ENCODE measurements at places on chromosomes 5 and 9.

DNA sequence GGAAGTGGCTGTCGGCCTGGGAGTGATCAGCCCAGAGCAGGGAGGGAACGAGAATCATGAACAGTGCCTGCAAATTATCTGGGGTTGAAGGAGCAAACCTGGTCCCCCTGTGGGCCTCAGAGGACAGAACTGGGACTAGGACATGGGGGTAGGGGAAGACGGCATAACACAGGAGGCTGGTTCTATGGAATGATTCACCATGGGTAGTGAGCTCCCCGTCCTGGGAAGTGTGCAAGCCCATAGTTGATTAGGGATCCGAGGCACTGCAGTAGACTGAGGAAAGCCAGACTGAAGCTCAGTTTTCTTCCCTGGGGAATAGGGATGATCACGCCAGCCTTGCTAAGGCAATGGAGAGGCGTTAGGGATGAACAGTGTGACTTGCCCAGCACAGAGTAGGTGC lies 5.6 kb downstream of the ADGRD2 start:
- no peak for DNase-seq

- no peak for DNase-seq
Measured at GRCh38 chr5:93430673-93431199, 150.3 kb downstream of the NR2F1-AS1 start.

DNA sequence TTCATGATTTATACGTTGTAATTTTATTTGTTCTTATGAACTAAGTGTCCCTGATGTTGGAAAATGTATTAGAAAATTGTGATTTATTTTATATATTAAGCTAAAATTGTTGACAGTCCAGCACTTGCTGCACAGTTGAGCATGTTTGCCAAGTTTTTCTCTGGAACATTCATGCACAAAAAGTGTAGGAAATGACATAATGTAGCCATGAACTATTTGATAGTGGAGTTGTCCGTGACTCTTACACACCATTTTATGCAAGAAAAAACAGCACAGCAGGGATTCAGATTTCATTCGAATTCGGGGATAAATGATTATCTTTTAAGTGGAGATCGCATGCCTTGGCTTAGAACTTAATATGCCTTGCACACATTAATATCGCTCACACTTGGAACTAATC lies 708.6 kb upstream of the WWC1 start:
- no peak for DNase-seq

DNA sequence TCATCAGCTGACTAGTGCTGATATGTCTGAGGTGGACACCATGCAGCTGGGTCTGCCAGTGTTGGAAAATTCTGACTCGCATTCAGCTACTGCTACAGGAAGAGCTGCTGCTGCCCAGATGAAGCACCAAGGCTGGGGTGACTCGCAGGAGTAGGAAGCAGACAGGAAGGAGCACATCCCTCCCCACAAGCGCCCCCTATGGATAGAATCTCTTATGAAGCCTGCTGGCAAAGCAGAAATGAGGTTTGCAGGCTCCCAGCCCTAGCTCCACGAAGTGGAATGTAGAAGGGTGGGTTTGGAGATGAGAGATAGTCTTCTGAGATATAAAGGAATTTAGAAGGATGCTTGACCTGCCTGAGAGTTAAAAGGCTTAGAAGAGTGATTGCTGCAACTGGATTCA lies 443.0 kb downstream of the ACTL7B start:
- DNase-seq, result no peak

GRCh38 chr5:78235289-78235688 lies 59.2 kb downstream of the AP3B1 start:
- DNase-seq, result no peak

DNA sequence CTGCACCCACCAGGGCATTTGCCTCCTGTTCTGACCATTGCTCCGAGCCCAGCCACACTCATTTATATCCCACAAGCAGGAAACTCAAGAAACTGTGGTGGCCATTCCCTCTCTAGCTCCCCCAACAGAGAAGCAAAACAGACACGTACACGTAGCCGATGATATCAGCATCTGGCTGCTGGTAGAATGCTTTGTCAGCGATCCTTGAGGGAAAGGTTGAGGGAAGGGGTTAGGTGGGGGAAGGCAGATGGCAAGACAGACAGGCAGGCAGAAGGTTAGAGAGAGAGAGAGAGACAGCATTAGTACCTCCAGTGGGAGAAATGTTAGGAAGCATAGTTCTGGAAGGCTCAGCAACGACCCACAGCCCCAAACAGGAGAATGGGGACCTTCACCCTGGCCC lies 7.8 kb downstream of the HIGD2A start:
- DNase-seq, result no peak

DNA sequence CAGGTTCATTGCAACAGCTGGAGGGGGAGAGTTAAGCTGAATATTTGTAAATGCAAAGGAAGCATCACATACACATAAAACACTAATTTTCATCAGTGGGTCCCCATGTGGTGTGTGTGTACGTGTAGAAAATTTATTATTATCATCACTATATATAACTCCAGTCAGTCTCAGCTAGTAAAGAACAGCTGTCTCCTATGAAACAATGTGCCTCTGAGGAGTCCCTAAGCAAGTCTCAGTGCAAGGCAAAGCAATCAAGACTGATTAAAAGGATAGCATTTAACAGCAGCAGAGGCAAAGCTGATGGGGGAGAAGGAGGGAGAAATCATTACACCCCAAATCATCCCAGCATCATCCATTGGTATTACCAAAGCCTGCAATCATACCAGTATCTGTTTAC lies 104.2 kb upstream of the MARCHF11 start:
- DNase-seq, result no peak

DNA sequence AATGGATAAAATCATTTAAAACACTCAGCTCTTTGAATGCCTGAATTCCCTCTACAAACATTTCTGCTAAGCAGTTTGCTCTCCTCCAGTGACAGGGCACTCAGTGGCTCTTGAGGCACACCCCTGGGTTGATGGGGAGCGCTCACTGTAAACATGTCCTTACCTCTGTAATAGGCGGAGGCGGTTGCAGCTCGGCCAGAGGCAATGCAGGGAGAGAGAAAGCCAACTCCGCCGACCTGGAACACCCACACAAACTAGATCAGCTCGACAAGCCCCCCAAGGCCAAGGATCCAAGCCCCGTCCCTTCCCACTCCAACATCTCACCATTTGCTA lies 329 bp downstream of the CDC23 start:
- no peak for DNase-seq

DNA sequence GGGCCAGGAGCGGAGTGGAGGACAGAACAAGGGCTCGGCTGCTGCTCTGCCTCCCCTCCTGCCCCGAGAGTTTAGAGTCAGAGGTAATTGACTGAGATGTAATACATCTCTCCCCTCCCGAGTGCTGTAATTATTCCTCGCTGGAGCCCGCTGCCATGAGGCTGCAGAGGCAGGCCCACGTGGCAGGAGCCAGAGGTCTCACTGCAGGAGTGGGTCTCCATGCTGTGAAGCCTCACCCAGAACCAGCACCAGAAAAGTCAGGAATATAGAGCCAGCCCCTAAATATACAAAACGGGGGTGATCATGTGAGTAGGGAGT lies 2.5 kb downstream of the FAM163B start:
- DNase-seq, result no peak

DNA sequence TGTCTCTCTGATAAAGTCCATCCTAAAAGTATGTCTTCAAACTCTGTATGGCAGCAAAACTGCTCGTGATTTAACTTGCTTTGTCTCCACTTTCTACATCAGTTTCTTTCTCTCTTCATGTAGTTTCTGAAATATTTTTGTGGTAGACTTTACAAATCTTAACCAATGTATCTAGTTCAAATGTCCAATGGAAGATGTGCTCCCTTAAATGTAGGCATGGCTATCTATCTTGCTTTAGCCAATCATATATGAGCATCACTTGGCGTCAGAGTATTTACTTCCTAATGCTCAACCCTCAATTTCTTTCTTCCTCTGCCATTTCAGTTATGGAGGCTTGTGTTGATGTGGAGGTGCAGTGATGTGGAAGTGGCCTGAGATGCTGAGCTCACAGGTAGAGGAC lies 206.1 kb upstream of the ZNF608 start:
- DNase-seq, result no peak

GRCh38 chr5:111548348-111548950 lies 36.1 kb upstream of the STARD4 start:
- no peak for DNase-seq

- DNase-seq, result no peak
Measured at GRCh38 chr5:6362846-6363245, 15.5 kb downstream of the MED10 start.

- no peak for DNase-seq
Measured at GRCh38 chr5:132022737-132023136, 11.3 kb upstream of the ACSL6 start.

DNA sequence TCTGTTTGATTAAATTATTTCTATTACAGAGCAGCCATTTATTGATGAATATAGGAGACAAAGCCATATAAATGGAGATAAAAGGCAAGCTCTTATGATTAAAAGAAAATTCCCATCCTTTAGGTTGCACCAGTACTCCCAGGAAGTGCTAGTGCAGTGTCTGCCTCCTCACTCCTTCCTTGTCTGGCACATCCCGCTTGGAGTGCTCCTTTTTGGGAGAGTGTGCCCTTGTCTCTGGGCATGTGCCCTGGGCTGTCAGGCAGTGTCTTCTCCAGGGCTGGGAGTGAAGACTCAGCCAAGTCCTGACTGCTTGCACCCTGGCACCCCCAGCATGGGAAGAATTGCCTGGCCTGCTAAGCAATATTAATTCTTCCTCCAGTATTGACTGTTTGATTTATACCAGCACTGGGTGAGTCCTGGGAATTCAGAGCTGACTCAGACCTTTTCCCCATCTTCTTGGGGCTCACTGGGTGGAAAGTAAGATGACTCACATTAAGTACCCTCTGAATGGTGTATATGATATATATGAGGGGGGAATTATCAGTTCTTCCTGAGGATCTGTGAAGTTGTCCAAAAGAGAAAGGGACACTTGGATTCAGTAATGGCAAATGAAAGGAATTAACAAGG lies 62.1 kb downstream of the ZSWIM6 start:
- no peak for DNase-seq

GRCh38 chr5:91331705-91332104 lies 51.4 kb downstream of the ARRDC3 start:
- DNase-seq, result no peak

- no peak for DNase-seq
Measured at GRCh38 chr5:40932766-40933165, 23.5 kb downstream of the C7 start.

- DNase-seq, result no peak
Measured at GRCh38 chr9:92483627-92484545, 1.6 kb upstream of the ASPN start.

- no peak for DNase-seq
Measured at GRCh38 chr5:97131139-97131710, 11.2 kb downstream of the LIX1 start.

GRCh38 chr5:124780011-124780410 lies 33.6 kb upstream of the ZNF608 start:
- DNase-seq, result no peak

- no peak for DNase-seq
Measured at GRCh38 chr5:96614110-96614691, 48.0 kb upstream of the CAST start.
